Central memory CD8-positive, alpha-beta T cell (primary cell): ENCODE measurements at places on chromosomes 2 and 18.

- no peak for DNase-seq
These were observed 182.1 kb downstream of the ETAA1 start for GRCh38 chr2:67579216-67579615.

- no peak for DNase-seq
These were observed 99.4 kb upstream of the CDC42EP3 start for GRCh38 chr2:37770797-37771196.

DNA sequence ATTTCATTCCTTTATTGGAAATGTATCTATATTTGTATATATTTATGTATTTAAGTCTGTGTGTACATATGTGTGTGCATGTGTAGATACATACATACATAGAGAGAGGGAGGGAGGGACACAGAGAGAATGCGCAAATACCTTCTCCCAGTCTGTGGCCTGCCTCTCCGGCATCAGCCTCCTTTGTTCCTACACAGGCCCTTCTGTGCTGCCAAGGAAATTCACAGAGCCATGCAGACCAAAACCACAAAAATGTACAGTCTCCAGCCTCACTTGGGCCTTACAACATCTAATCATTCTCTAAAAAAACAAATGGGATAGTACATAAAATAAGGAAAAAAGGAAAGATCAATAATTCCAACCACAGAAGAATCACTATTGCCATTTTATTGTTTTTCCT, 8.8 kb upstream of the CRACDL start:
- no peak for DNase-seq

DNA sequence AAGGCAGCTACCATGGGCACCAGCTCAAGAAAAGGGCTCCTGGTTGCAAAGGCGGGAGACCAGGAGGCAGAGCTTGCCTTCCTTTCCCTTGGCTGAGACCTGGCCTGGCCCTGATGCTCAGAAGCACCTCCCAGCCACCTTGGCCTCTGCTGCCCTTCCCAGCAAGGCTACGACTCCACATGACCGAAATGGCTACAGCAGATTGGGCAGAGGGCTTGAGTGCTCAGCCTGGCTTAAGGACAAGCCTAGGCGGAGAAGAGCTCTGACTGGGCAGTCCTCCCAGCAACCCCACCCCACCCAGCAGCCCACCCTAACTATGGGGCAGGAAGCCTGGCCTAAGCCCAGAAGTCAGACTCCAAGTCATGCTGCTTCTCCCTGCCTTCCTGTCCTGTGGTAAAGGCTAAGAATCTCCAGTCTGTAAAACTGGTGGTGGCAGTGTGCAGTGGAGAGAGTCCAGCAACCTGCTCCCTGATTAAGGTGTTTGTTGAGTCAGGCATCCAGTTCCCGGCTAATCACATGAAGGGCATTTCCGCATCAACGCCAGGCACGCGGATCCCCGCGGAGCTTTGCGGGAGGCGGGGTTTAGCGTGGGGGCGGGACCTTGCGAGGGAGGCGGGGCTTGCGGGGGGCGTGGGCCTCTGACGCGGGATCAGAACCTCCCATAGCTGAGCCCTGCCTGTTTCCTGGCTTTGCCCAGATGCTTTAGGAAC, 256.0 kb downstream of the BCL11A start:
- no peak for DNase-seq

GRCh38 chr2:191359133-191359532, 113.9 kb downstream of the MYO1B start:
- no peak for DNase-seq

GRCh38 chr18:70411876-70412435, 123.1 kb downstream of the SOCS6 start:
- no peak for DNase-seq

GRCh38 chr18:55642191-55642590, 54.2 kb upstream of the TCF4 start:
- no peak for DNase-seq

GRCh38 chr2:239339726-239340601, 60.9 kb downstream of the HDAC4 start:
- DNase-seq, result no peak

DNA sequence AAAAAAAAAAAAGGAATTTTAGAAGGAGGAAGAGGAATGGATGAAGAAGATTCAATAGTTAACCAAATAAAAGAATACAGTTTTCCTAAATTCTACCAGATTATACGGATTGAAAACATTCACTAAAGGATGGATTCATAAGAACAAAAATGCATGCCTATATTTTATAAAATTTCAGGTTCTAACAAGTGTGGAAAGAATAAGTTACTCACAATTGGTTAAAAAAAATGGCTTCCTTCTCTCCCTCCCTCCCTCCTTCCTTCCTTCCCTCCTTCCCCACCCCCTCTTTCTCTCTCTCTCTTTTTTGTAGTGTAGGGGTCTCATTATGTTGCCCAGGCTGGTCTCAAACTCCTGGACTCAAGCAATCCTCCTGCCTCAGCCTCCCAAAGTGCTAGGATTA, 1.6 kb upstream of the TP53I3 start:
- no peak for DNase-seq

- no peak for DNase-seq
These were observed 48.4 kb downstream of the HK2 start for GRCh38 chr2:74882299-74882687.

- DNase-seq, result no peak
These were observed 6.0 kb upstream of the UGT1A5 start for GRCh38 chr2:233706720-233707119.

- DNase-seq, result no peak
These were observed 48.3 kb downstream of the RFTN2 start for GRCh38 chr2:197626965-197627625.

- no peak for DNase-seq
These were observed 1.8 kb upstream of the ID2 start for GRCh38 chr2:8679827-8680731.

- DNase-seq, result no peak
These were observed 47.9 kb downstream of the EFR3B start for GRCh38 chr2:25089605-25090315.

- no peak for DNase-seq
These were observed 298.7 kb upstream of the ACVR2A start for GRCh38 chr2:147546109-147546508.

DNA sequence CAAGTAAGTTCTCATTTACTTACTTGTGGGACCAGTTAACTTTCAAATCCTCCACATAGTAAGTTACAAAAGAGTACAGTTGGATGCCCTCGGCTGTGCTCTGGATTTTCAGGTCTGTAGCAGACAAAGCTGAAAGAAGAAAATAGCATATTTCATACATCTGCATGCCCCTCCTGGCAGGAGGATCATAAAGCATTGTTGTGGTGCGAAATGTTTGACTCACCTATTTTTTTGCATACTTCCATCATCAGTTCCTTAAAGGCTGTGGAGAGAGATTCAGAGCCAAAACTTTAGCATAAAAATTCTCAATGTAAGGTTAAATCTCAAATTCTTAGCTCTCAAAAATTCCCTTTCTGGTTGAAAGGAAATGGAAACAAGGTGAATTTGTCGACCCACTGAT, 70.8 kb upstream of the LPIN2 start:
- DNase-seq, result no peak

GRCh38 chr2:33392366-33392765, 84.1 kb upstream of the RASGRP3 start:
- DNase-seq, result no peak

GRCh38 chr2:143680885-143681405, 551.7 kb downstream of the ARHGAP15 start:
- no peak for DNase-seq

- no peak for DNase-seq
These were observed 52.7 kb upstream of the SCYGR2 start for GRCh38 chr2:227545990-227546389.

DNA sequence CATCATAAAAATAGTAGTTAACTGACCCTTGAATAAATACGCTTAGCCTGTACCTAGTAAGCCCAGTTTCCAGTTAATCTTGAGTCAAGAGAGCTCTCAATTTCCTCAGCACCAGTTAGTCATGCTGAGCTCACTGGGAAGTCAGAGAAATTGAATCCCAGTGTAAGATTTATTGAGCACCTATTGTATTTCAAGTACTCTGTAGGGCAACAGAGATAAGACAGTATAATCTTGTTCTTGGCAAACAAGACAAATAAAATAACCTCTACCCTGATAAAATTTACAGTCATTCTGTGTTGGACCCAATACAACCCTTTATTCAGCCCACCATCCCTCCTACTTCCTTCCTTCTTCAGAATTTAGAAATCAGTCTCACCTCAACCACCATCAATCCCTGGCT, 71.9 kb upstream of the NRP2 start:
- no peak for DNase-seq

DNA sequence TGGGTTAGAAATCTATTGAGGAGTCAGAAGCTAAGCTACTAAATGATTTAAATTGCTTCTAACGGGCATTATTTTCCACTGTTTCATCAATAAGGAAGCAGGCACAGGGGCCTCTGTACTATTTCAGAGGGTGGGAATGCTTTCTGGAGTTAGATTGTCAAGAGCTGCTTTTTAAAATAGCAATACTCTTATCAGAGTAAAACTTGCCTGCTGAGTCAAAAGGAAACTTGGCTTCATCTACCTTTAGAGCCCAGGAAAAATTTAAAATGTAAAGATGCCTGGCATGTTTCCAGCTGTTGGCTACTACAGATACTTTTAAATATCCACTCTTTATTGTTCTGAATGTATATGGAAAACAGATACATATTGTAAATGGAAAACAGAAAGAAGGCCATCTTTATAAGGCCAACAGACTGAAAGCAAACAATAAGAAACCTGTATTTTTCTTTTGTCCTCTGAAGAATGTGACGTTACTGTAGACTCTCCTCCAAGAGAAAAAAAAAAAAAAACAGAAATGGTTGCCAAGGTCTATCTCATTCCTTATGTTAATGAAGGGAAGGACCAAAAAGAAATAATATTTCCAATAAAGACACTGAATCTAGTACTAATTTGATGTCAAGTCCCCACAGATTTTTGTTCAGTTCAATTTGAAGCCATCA, 79.1 kb downstream of the FIGN start:
- DNase-seq, result no peak

DNA sequence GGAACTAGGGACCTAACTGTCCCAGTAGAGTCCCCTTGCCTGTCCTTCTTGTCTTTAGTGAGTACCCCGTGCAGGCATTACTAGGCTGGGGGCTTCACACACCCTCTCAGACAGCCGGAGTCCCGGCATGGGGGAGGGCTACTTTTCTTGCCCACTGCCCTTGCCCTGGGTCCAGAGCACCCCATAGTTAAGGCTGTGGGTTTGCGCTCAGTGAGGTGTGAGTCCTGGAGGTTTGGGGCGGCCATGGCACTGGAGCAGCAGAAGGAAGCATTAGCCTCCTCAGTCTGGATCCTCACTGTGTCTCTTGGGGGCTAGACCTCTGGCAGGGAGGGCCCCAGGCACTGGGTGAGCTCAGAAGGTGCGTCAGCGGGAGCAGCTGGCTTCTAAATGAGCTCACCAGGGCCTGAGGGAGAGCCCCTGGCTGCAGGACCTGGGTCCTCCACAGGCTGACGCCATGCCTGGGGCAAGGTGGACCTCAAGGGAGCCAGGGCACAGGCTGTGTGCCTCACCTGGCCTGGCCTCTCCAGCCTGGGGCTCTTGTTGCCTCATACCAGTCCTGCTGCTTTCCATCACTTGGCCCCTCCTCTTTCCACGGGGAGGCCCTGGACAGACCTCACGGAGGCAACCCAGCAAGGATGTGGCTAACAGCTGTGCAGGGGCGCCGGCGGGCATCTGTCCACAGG, 27.4 kb downstream of the HS6ST1 start:
- no peak for DNase-seq

GRCh38 chr2:206011795-206012194, 74.2 kb downstream of the INO80D start:
- no peak for DNase-seq

DNA sequence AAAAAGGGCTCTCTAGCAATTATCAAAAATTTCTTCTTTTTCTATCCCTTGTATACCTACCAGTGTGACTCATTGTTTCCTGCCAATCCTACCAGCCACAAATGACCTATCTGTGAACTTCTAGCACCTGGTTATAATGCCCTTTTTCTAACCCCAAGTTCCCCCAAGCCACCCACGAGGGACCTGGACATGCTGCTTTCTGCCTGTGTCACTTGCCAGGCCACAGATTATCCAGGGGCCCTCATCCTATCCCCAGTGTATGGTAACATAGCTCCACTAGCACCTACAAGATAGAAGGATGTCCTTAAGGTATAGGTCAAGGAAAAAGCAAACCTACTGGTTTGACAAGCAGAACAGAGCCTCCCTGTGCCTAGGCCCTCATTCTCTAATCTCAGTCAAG, 26.8 kb downstream of the AAK1 start:
- no peak for DNase-seq

DNA sequence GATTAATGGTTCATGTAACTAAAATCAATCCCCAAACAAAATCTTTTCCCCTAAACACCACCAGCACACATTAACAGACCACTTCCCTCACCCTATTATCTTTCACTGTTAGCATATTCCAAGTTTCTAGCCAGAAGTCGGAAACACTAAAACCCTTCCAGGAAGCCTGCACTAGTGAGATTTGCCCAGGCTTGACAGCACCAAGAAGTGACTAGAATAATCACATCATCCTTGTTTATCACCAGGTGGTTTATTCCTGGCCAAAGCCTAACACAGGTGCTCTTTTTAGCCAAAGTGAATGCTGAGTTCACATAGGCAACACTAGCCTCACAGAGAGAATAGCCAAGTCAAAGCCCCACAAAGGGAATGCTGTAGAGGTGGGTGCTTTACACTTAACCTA, 221.2 kb upstream of the HNRNPA3 start:
- no peak for DNase-seq

GRCh38 chr2:237675316-237675715, 47.9 kb downstream of the LRRFIP1 start:
- no peak for DNase-seq

DNA sequence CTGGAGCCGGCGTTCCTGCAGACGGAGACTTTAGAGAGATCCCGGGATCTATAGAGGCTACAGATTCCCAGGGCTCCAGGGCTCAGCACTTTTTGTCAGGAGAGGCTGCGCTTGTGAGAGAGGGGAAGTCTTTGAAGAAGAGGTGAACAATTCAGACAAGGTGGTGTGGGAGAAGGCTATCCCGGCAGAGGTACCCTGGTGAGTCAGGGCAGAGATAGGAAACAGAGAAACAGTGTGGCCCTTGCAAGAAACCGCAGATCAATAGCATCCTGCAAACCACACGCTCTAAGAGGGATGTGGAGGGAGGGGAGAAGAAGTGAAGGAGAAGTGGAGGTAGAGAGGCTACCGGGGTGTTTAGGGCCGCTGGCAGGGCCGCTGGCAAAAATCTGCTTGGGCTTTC, 160.5 kb upstream of the APCDD1 start:
- no peak for DNase-seq

- DNase-seq, result no peak
These were observed 18.7 kb upstream of the ADAM17 start for GRCh38 chr2:9574331-9574730.

GRCh38 chr2:75047992-75048625, 89.7 kb downstream of the POLE4 start:
- no peak for DNase-seq

DNA sequence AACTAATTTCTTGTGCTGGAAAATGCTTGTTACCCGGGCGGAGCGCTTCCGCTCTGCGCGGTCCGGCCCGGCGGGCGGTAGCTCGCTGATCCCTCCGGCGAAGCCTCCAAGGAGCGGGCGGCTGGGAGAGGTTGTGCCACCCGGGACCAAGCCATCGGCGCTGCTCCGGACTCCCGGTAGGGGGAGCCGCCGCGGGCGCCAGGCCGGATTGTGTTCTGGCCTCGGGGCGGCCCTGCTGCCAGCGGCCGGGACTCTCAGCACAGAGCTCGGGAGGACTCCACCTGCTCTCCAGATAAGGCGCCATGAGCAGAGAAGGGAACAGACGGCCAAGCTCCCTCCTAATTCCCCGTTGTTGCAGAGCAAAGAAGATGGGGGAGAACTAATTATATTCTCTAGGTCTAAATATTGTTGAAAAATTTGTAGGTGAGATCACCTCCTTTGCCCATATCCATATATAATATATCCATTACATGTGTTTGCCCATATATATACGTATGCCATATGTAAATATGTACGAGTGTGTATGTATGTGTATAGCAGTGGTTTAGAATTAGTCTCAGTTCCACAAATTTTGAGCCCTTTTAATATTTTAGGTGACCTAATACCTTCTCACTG, 13.8 kb upstream of the SATB2 start:
- no peak for DNase-seq
